ENCODE measurements at places on chromosomes 1 and 21.

DNA sequence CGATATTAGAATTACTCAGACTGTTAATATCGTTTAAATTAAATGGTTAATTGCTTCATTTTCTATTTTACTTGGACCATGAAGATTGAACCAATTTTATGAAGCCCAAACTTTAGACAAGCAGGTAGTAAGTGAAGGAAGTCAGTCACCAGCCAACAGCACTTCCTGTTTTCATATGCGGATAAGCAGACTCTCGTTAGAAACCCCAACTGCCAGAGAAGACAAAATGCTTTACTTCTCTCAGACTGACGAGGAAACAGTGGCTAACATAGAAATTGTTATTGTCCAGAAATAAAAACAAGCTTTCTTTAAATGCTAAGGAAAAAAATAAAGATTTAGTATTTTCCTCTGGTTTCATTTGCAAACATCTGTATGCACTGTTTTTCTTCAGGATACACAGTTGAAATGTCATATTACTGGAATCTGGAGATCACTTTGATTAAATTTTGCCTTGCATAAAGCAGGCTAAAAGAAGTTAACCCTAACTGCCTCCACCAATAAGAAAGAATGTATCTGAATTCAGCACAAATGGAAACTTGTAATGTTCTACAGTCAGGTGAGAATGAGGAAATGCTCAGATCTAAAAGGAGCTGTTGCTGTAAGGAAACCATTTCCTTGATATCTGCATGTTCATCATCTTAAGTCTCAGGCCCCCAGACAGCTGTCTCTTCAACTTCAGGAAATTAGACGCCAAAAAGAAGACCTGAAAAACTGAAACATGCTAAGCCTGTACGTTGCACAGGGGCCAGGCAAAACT lies 129.8 kb upstream of the SAMSN1 start:
- DNase-seq = no peak

DNA sequence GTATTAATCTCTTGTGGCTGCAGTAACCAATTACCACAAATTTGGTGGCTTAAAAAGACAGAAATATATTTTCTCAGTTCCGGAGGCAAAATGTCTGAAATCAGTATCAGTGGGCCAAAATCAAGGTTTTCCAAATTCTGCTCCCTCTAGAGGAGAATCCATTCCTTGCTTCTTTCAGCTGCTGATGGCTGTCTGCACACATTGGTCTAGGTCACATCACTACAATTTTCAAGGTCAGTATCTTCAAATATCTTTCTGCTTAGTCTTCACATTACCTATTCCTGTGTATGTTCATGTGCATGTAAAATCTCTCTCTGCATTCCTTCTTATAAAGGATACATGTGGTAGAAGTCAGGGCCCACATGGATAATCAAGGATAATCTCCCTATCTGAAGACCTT lies 999.4 kb downstream of the KCNT2 start:
- no peak for DNase-seq

GRCh38 chr1:176531921-176532897 lies 69.2 kb downstream of the PAPPA2 start:
- DNase-seq = no peak

- no peak for DNase-seq
Observed at GRCh38 chr1:60963167-60963940, 119.0 kb upstream of the NFIA start.

- no peak for DNase-seq
Observed at GRCh38 chr1:225941187-225941941, at the start of gene LEFTY2. Gene LEFTY2 (minus strand): TSS chr1:225941220. CDS start chr1:225941140, 80 bp downstream.

GRCh38 chr1:55558515-55558914 lies 343.4 kb upstream of the USP24 start:
- no peak for DNase-seq

- DNase-seq = no peak
Observed at GRCh38 chr1:46544561-46545240, 6.7 kb downstream of the KNCN start.

DNA sequence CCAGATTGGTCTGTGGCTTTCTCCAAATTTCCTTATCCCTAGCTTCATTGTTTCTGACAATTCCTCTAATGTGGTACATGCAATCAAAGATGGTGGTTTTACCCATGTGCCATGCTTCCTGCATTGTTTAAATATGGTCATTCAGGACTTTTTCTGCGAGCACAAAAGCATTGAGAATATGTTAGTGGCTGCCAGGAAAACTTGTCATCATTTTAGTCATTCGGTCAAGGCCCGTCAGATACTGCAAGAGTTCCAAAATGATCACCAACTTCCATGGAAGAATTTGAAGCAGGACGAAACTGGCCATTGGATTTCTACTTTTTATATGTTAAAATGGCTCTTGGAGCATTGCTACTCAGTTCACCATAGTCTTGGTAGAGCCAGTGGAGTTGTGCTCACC lies 3.7 kb downstream of the ZBED6 start:
- DNase-seq = no peak

DNA sequence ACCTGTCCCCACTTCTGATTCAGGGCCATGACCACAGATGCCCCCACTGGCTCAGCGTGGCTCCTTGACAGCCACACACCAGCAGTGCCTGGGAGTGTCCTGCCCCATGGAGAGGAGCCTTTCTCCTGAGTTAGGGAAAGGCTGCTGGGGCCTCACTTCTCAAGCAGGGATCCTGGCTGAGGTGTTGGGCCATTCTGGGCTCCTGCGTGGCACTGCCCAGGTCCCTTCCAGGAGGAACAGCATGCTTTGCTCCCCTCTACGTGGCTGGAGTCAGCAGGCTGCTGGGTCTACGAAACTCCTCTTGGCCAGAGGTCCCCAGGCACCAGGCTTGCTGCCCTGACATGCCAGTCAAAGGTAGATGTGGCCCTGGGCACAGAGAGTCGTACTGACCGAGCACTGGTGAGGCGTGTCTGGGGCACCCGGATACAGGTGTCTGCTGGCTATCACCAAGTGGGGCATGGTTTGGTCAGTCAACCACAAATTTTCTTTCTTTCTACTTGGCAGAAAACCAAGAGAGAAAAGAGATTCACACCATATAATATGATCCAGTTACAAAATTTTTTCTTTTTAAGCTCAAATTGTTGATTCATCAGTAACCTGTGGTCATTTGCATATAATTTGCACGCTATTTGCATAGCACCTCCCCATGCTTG lies 4.1 kb downstream of the ADORA1 start:
- DNase-seq = no peak

GRCh38 chr1:157189986-157190982 lies 52.1 kb upstream of the ETV3 start:
- DNase-seq = no peak

GRCh38 chr1:58397187-58397820 lies 149.2 kb downstream of the OMA1 start:
- DNase-seq = no peak

DNA sequence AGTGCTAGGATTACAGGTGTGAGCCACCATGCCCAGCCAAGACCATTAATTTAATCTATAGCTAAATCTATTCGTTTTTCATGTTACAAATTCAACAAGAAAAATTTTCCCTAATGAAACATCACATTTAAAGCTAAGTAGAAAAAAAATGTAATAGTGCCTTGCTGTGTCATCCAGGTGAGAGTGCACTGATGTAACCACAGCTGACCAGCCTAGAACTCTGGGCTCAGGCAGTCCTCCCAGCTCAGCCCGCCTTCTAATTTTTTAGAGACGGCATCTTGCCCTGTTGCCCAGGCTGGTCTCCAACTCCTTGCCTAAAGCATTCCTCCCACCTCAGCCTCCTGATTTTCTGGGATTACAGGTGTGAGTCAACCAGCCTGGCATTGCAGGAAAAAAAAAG lies 109.0 kb downstream of the PPIAL4G start:
- DNase-seq = no peak

GRCh38 chr1:214665606-214666110 lies 62.7 kb downstream of the CENPF start:
- no peak for DNase-seq

- no peak for DNase-seq
Observed at GRCh38 chr1:30521261-30521865, 202.0 kb downstream of the MATN1 start.

DNA sequence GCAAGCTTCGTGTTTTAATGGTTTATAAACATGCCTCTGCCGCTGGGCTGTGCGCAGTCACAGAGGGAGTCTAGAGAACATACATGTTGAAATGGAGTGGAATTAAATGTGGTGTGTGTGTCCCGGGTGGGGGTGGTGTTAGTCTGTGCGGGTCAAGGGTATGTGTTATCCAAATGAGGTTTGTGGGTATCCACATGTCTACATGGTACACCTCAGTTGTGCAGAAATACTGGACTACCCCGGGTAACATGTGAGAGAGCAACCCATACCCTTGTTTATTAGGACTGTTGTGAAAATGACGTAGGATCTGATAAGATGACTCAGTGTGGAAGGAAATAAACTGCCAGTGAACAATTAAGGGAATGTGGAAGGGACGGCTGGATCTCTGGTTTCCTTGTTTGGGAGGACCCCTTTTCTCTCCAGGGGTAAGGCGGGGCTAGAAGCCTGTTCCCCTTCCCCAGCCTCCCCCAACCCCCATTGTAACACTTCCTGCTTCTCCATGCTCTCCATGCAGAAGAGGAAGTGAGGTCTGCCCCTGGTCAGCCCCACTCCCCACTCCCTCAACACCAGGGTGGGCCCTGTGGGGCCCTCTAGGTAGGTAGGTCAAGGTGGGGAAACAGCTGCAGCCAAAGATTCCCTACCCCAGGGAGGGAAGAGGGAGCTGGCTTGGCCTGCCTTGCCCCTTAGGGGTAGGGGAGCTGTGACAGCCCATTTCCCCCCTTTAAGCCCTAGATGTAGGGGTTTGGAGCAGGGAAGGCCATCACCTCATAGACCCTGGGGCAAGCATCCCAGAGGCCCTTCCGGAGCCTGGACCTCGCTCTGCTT lies 690 bp downstream of the EPS8L3 start:
- DNase-seq = no peak
